ENCODE measurements at places on chromosomes 16 and 17. TPM values are rescaled to one million over a fixed set of nuclear protein-coding genes. Genes with fewer than 3 reads are reported as not detected.

The DCTN5 gene
- 52.9 TPM for total RNA-seq

DNA sequence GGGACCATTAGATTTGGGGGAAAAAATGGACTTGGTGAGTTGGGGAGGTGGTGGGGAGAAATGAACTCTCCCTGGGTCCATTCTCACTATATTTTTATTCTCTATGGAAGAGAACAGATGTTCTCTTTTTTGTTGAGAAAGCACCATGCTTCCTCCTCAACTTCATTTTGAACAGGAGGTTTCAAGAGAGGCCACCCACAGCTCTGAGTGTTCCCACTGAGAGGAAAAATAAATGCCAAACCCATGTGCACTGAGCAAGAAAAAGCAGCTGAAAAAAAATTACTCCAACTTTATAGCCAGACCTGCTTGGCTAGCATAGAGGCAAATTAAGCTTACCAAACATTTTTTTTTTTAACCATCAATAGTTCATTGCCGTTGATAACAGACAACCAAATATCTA lies 883.6 kb downstream of the KCNJ2 start:
- no peak overlapping the region for H3K4me3 ChIP-seq
- H3K27ac ChIP-seq: no peak overlapping the region
- no peaks in the 10 kb centered on the region for H3K27me3 ChIP-seq
- no peak for DNase-seq
- H3K36me3 ChIP-seq: no peaks in the 10 kb centered on the region

The CMTM2 gene
- total RNA-seq: 0.65 TPM

The GPR142 gene
- not detected for total RNA-seq

- DNase-seq: no peak
- peaks cover 33% of the 10 kb centered on the region for H3K4me1 ChIP-seq
- H3K27ac ChIP-seq: no peak overlapping the region
These were observed 2.4 kb downstream of the CRLF3 start for GRCh38 chr17:30821871-30822723.

GRCh38 chr17:45438931-45439610 lies 6.4 kb upstream of the ARHGAP27 start:
- DNase-seq: no peak
- no peaks in the 10 kb centered on the region for H3K27me3 ChIP-seq
- H3K27ac ChIP-seq: no peak overlapping the region

- H3K4me1 ChIP-seq: no peaks in the 10 kb centered on the region
- H3K27me3 ChIP-seq: no peaks in the 10 kb centered on the region
- no peaks in the 10 kb centered on the region for H3K36me3 ChIP-seq
- no peak overlapping the region for H3K27ac ChIP-seq
- H3K4me3 ChIP-seq: no peak overlapping the region
- no peak for DNase-seq
These were observed 181.8 kb upstream of the AXIN2 start for GRCh38 chr17:65743308-65743655.

- H3K36me3 ChIP-seq: no peaks in the 10 kb centered on the region
- H3K4me1 ChIP-seq: no peaks in the 10 kb centered on the region
- DNase-seq: no peak
- H3K4me3 ChIP-seq: no peak overlapping the region
- H3K27me3 ChIP-seq: no peaks in the 10 kb centered on the region
- H3K27ac ChIP-seq: no peak overlapping the region
These were observed 958.1 kb downstream of the KCNJ2 start for GRCh38 chr17:71127416-71127815.

GRCh38 chr17:73119631-73120030 lies 27.1 kb upstream of the SLC39A11 start:
- H3K36me3 ChIP-seq: no peaks in the 10 kb centered on the region
- H3K4me3 ChIP-seq: no peak overlapping the region
- no peaks in the 10 kb centered on the region for H3K27me3 ChIP-seq
- no peak overlapping the region for H3K27ac ChIP-seq
- no peaks in the 10 kb centered on the region for H3K4me1 ChIP-seq

The HMOX2 gene
- 68.1 TPM for total RNA-seq

- peaks cover 18% of the 10 kb centered on the region for H3K27me3 ChIP-seq
- no peak overlapping the region for H3K27ac ChIP-seq
- H3K36me3 ChIP-seq: no peaks in the 10 kb centered on the region
- DNase-seq: no peak
These were observed 396.2 kb upstream of the KIF2B start for GRCh38 chr17:53426505-53426904.

DNA sequence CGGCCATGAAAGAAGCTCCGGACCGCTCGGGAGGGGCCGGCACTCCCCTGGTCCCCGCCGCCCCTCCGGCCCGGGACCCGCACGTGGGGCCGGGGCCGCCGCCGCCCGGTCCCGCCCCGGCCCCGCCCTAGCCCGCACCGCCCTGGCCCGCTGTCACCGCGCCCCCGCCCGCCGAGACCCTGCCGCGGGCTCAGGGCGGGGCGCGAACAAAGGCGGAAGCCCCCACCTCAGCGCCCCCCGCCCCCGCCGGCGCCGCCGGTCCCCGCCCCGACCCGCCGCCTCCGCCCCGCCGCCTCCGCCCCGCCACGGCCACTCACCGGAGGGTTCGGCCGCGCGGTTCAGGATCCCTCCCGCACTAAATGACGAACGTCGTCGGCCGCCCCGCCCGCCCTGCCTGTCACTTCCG lies at the start of gene ARHGDIA:
ARHGDIA (minus strand) TSS at position 357 of the 406 bp plus-strand sequence. CDS start 1,407 bp downstream, outside the sequence.
- H3K4me3 ChIP-seq: peak within 1 kb of the TSS; percentile 88
- no peaks in the 10 kb centered on the region for H3K27me3 ChIP-seq
- H3K27ac ChIP-seq: peak within 1 kb of the TSS; percentile 87
- DNase-seq: no peak
- H3K4me1 ChIP-seq: 0 out of 2 replicates have a peak, but pooled peaks cover 14% of the 10 kb centered on the region

Measured in PC-9 (cell line).